ENCODE measurements at places on chromosomes 1 and 21. TPM values are rescaled to one million over a fixed set of nuclear protein-coding genes. Genes with fewer than 3 reads are reported as not detected.

RNU1-2 gene
- 907 TPM for total RNA-seq

CRNN gene
- total RNA-seq = not detected

CLDN14 gene
- total RNA-seq = not detected

WNT4 gene
- not detected for total RNA-seq

TMEM39B gene
- total RNA-seq = 28.4 TPM

PLD5 gene
- total RNA-seq = not detected

Data from activated CD8-positive, alpha-beta memory T cell treated with anti-CD3 and anti-CD28 coated beads for 36 hours (primary cell).